ENCODE measurements at places on chromosomes 5 and 9.

DNA sequence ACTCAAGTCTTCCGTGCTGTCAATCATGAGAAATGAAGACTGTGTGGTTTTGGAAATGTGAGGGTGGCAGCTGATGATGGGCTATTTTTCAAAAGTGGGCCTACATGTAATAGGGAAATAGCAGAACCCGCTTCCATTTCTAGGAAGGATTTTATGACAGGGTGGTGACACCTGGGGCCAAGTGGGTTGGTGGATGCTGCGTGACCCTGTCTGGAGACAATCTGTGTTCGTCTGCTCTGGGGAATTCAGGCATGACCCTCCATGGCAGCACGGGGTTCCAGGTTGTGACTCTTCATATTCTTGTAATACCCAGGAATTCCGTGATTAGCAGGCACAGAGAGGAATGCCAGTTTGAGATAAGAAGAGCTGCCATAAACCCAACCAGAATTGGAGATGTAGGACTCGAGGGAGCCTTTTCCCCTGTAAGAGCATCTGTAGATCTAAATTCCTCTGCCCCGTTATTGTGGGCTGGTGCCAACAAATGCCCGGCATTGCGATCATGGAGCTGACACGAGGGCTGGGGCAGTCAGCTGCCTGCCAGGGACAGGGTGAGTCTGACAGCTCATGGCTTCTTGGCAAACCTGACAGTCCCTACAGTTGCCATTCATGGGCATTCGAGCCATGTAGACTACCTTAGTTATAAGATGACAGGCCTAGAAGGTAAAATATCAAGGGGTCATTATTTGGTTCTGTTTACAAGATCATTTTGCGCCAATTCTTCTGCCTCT, 279.7 kb downstream of the GADD45G start:
- no peak for DNase-seq

DNA sequence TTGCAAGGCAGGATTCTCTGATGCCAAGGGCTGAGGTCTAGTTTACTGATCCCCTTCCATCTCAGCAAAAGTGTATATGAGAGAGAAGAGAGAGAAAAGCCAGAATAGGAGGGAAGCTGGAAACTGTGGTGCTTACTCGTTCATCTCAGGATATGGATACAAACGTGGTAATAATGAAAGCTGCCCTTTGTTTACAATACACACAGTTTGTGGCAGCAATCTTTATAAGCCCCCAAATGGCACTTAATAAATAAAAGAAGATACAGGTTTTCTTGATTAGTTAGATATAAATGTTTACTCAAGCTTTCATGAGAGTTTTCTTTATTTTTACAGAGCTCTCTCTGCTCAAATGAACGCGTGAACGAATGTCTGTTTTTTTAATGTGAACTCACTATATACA, 57.7 kb downstream of the PRDM6 start:
- DNase-seq = no peak

GRCh38 chr5:131355971-131356528, 92.2 kb downstream of the CDC42SE2 start:
- no peak for DNase-seq

DNA sequence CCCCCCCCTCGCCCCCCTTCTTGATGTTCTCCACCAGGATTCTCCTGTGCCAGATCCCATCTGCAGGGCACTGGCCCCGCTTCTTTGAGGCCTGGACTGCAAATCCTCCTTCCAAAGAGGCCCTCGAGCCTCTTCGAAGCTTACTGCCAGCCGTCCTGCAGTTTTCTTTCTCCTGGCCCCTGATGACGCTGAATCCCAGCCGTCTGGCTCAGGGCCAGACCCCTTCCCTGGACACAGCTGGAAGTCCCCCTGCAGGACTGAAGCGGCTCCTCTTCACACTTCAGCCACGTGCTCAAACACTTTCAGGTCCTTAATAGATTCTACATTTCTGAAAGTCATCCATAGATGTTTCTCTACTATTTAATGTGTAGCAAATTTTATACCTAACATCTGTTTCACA, 121.5 kb downstream of the EHMT1 start:
- no peak for DNase-seq

DNA sequence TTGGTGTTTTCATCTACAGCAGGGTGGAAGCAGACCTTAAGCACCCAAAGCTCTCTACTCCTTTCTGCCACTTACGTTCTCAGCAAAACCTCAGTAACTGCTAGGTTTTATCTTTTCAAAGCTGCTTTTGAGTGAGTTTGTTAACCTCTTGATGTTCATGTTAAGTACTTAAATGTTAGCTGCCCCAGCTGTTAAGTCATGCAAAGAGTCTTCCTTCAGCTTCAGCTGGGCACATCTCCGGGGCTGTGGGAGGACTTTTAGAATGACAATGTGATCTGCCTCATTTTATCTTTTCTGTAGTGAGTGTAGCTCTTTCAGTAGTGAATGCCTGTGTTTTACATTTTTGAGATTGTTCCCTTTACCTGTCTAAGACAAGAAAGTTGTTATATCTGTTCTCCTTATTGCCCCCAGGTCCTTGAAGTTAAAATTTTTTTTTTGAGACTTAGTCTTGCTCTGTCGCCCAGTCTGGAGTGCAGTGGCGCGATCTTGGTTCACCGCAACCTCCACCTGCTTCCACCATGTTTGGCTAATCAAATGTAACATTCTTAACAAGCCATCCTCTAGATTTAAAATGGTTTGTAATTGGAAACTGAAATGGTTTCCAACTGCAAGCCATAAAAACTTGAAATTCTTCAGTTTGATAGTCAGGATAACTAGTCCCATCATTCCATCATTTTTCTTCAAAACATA, 19.6 kb downstream of the KDM4C start:
- no peak for DNase-seq

GRCh38 chr5:157659868-157660660, 7.8 kb upstream of the SOX30 start:
- no peak for DNase-seq

DNA sequence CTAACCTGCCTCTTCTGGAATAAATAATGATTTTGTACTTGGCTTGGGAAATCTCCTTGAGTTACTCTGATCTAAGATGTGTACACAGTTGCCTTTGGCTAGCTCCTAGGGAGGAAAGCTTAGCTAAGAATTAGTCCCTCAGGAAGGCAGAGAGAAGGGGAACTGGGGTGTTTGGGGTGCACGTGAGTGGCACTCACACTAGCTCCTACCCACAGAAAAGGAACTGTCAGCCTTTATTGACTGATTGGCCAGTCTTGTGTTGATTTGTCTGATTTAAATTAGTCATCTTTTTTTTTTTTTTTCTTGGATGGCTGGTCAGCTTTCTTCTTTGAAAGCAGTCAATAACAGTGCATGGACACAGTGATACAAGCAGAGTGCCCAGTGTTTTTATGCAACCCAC, 107.7 kb downstream of the DMRT2 start:
- DNase-seq = no peak

DNA sequence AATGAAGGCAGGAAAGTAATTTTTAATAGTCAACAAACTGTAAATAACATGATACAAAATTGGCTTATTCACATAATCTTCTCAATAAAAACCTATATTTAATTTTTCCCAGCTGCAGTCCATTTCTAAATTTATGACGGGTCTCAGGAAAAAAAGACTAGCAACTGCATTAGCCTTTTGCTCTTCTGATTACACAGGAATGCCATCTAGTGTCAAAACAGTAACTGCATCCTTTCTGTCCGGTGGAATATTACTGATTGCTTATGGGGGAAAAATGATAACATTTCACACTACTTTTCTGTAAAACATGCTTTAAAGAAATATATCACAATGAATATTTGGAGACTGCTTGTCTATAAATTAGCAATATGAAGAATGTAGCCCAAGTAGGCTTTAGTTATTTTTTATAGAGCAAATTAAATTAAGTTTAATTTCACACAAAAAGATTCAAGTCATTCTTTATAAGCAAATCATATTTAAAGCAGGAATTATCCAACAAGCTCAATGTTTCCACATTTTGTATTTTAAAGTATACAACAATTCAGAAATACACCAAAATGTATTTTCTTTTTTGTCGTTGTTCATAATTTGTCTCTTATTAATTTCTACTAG, 534.7 kb downstream of the CDH10 start:
- no peak for DNase-seq

- DNase-seq = no peak
Observed at GRCh38 chr5:95620030-95620869, at the start of gene GPR150. TSS of gene GPR150 (plus strand) at chr5:95620087. CDS start at chr5:95620276, 189 bp downstream.

DNA sequence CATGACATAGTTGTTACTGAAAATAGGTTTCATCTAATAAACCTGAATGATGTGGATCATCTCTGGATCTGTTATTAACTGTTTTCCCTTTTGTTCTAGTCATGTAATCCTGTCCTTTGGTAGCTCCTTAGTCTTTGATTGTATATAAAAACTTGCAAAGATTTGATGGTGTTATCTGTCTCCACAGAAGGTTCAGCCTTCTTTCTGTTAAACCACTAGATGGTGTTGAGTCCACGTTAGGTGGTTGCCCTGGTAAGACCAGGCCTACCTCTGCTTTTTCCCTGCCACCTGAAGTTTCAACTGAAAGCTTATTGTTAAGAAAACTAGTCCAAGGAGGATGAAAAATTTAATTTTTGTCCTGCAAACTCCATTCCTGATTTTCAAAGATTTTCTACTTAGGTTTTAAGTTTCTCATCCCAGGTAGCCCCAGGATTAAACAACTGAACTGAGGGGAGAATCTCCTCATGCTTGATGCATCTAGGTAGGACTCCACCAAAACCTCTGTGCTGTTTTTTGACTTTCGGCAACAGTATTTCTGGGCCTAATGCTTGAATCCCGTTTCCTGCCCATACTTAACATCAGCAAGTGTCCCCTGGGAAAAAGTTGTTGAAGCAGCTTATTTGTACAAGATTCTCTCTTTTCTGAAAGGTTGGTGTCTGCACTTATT, 68.5 kb downstream of the RICTOR start:
- DNase-seq = no peak

GRCh38 chr5:15452781-15453180, 47.2 kb upstream of the FBXL7 start:
- DNase-seq = no peak

GRCh38 chr9:110050925-110051355, 157.0 kb downstream of the C9orf152 start:
- no peak for DNase-seq

GRCh38 chr5:139167952-139168720, 30.0 kb downstream of the SIL1 start:
- no peak for DNase-seq

DNA sequence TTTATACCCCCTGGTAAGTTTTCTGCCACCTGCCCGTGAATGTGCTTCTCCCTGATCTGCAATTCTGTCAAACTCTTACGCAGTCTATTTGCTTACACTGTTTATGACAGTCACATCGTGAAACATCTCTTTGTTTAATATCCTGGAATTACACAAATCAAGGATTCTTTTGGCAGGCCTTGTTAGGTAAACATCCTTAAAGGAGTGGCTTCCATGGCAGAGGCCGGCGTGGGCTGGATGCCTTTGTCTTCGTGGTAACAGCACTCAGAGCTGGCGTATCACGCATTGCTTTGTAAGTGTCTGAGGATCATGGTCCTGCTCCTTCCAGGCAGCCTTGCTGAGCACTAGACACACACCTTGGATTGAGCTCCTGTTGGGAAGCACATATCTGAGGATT, 145.7 kb downstream of the IRX1 start:
- DNase-seq = no peak

- DNase-seq = no peak
Observed at GRCh38 chr9:36755019-36755418, 182.3 kb downstream of the MELK start.

GRCh38 chr5:110105692-110106091, 416.0 kb downstream of the MAN2A1 start:
- DNase-seq = no peak

DNA sequence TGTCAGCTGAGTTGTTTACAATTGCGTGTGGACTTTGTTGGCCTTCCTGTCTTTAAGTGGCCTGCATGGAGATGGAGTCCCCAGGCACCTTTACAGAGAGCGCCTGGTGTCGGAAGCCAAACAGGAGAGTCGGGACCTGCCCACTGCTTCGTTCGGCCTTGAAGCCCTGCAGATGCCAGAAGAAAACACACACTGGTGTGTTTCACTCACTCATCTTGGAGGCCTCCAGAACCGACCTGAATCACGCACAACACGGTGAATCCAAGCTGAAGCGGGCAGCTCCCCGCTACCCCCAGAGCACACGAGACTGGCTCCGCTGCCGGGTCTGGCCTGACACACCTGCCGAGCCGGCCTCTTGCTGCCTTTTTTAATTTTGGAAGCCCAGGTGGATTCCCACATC, 419.4 kb upstream of the IRX4 start:
- no peak for DNase-seq

GRCh38 chr9:99851500-99851822, 29.8 kb downstream of the NR4A3 start:
- DNase-seq = no peak

Measured in cerebellar nuclear complex (tissue), 1 donor.